ENCODE measurements at places on chromosomes 11 and 22. TPM values are rescaled to one million over a fixed set of nuclear protein-coding genes. Genes with fewer than 3 reads are reported as not detected.

DNA sequence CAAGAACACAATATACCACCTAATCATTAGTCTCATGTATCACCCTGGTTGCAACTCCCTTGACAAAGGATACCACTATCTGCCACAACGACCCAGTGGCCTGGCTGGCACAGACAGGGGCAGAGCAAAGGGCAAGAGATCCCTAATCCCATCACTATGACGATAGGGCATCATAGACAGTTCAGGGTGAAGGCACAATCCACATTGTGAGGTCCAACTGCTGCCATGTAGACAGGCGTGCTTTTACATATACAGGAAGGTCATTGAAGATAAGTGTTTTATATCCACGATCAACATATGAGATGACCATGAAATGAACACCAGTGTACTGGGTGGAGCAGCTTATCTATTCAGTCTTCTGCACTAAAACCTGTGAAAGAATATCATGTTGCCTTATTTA lies 94.6 kb downstream of the IGLL1 start:
- DNase-seq = no peak

DNA sequence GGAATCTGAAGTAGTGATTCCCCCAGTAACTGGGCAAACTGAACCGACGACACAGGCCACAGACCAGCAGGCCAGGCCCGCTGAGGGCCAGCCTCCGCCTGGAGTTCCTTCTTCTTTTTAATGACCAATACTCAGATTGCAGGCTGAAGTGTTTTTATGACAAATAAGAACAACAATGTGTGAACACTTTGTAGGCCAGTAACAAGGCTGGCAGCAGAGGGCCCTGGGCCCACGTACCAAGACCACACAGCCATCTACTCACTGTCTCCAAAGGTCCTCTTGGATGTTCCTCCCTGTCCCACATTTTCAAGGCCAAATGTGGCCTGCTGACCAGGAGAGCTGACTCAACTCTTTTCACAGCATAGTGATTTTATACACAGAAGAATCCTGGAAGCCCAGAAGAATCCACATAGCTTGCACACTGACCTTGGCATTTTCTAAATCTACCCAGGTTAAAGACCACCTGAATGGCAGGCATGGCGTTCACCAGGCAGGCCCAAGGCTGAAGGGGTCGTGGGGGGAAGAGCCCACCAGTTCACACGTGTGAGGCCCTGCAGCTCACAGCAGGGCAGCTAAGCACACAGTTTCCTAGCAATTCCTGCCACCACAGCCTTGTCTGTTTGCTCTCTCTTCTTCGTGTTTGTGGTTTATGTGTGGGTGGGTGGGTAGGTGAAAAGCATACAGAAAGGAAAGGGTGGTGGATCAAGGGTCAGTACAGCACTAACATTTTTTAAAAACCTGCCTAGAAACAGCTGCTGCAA lies 13.3 kb downstream of the SMCO4 start:
- no peak for DNase-seq

The MUC6 gene
- total RNA-seq = under 0.01 TPM

DNA sequence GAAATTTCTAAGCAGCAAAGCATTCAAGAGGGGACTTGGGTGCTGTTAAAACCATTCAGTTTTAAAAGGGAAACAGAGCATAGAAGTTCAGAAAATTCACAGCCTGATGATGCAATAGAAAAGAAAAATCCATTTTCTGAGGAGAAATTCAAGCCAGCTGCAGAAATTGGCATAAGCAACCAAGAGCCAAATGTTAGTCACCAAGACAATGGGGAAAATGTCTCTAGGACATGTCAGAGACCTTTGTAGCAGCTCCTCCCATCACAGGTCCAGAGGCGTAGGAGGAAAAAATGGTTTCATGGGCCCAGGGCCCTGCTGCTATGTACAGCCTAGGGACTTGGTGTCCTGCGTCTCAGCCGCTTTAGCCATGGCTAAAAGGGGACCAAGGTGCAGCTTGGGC lies 5.5 kb upstream of the IRAG1 start:
- DNase-seq = no peak

DNA sequence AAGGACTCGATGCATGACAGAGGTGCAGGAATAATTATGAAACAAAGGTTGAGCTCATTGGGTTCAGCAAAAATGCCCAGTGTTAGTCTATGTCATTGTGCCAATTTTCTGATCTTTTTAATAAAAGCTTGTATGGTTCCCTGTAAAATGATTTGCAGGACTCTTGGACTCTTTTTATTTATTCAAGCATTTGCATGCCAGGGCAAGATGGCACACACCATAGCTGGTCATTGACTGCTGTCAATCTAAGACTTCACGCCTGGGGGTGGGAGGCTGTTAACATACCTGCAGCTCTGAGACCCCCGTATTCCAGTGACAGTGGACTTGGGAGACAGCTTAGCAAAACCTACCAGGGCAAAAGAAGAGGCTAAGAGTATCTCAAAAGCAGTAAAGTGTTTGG lies 32.0 kb upstream of the ANO1 start:
- no peak for DNase-seq

GRCh38 chr11:73331138-73331916 lies 23.3 kb downstream of the ARHGEF17 start:
- no peak for DNase-seq
